ENCODE measurements at places on chromosomes 1 and 21.

GRCh38 chr1:76593618-76594017 is 273.7 kb upstream of the ST6GALNAC5 start:
- no peak for DNase-seq

DNA sequence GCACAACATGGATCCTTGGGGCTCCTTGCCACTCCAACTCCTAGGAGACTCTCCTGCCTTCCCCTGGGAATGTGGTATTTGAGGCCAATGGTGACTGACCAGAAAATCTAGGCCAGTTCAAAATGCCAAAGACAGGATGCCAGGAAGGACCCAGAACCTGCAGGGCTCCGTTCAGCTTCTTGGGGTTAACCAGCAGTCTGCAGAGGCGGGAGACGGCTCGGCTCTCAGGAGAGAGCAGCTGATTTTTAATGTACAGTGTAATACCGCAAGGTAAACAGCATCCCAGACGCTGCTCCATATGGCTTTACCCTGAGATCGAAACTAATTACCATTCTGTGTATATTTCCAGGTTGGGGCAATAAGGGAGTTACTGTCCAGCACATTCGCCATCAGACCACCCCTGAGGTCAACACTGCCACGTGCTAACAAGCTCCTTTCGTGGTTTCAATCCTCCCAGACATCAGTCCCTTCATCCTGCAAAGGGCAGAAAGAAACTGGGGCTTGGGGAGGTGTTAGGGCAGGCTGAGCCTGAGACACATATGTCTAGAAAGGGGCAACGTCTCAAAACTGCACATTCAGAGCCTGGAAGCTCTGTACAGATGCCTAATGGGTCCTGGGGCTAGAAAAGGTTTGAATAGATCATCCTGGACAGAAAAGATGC is 16.7 kb downstream of the ITPKB start:
- no peak for DNase-seq

- DNase-seq: no peak
Measured at GRCh38 chr1:47334765-47335435, 1.3 kb downstream of the CMPK1 start.

DNA sequence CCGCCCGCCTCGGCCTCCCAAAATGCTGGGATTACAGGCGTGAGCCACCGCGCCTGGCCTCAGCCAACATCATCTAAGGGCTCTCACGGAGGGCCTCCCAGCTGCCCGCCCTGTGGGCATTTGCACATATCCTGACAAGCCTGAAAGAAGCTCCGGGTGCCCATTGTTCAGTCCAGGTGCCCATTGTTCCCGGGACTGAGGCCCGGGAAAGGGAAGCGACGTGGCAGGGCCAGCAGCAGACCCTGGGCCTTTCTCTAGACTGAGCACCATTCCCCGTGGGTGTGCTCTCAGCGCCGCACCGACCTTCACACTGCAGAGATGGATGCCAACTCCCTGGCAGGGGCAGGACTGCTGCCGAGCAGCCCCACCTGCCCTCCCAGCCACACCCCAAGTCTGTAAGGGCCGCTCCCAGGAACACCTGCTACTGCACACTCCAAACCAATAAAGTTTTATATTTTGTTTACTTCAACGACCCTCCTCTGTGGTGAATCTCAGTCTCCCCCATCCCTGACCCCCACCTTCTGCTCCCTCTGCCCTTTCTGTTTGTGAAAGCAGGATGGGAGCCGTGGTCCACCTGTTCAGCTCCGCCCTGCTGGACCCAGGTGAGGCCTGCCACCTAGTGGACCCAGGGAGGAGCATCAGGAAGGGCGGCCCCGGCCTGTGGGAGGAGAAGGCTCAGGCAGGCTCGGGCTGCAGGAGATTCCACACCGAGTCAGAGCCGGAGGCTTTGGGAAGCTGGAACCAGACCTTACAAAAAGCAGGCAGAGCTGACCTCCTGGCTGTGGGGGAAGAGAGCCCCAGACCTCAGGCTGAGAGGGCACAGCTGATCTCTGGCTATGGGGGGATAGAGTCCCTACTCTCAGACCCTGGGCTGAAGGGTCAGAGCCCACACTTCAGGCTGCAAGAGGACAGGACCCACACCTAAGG is 1.1 kb upstream of the TMEM82 start:
- peak; percentile 86 for DNase-seq

- peak; percentile 74 for DNase-seq
Measured at GRCh38 chr1:216221260-216221700, 202.0 kb downstream of the USH2A start.

DNA sequence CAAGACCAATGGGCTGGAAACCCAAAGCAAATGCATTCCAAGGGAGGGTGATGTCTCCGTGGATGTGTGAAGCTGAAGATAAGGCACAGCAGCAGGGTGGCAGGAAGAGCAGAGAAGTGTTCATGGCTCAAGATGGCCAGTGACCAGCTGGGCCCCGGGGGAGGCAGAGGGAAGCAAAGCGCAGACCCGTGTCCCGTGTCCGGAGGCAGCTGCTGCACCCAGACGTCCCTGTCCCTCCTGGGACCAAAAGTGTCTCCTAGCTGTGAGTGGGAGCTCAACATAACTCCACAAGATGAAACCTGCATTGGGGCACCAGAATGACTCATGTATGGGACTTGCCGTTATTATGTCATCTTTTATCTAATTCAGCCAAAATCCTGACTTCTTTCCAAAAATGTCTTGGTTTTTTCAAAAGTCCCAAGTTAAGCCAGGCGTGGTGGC is 118.2 kb downstream of the RIPK4 start:
- DNase-seq: no peak

DNA sequence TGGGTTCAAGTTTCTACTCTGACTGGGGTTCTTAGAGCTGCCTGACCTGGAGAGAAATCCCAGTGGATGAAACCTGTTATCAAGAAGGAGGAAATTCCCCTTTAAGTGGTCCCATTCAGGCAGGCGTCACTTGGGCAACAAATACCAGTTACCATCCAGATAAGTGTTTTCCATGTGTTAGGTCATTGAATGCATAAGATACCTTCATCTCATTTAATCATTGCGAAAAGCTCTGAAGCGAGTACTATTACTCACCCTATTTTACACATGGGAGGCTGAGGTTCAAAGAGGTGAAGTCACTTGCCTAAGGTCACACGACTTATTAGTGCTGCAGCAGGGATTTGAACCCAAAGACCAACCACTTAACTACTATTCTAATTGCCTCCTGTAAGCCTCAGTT is 45.5 kb upstream of the RPL11 start:
- no peak for DNase-seq

DNA sequence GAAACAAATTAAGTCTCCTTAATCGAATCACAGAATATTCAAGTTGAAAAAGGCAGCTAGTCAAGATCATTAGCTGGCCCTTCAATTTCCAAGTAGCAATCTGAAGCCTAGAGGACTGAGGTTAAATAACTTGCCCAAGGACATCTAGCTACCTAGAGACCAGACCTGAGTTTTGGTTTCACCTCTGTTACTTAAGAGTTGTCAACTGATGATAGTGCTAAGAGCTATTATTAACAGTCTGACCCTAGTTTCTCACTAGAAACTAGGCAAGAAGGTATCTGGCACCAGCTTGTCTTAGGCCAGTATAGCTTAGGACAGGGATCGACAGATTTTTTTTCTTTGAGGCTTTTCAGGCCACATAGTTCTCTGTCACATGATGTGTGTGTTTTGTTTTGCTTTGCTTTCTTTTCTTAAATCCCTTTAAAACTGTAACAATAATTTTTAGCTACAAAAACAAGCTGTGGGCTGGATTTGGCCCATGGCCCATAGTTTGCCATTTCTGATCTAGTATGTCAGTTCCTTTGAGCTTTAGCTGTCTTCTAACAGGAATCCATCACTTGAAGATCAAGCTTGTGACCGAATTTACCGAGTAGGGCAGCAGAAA is 23.2 kb downstream of the TRIM45 start:
- DNase-seq: no peak

DNA sequence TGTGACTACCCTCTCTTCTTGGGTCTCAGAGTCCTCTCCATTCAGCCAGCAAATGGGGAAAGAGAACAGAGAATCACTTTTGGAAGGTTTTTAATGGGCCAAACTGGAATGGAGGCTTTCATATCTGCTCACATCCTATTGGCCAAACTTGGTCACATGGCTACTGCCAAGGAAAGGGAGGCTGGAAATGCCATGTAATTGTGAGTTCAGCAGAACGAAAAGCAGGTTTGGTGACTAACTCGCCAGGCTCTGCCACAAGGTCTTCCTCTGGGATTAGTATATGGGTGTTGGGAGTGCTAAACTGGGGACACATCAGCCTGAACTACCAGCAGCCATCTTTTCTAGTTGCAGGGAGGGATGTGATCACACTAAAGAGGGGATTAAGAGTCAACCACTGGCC is 19.2 kb downstream of the RD3 start:
- no peak for DNase-seq

GRCh38 chr1:209256766-209257350 is 326.7 kb upstream of the CAMK1G start:
- no peak for DNase-seq

DNA sequence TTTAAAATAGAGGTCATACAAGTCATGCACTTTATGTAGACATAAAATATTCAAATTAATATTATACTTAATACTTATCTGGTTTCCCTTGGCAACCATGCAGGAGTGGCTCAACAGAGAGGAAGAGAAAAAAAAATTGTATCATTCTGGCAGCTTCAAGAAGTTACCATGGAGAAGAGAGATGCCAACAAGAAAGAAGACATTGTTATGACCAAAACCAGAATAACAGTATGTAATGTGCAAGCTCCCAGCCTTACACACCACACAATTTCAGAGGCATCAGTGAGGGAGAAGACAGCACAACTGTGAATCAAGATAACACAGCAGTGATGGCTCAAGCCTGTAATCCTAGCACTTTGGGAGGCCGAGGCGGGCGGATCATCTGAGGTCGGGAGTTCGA is 49.1 kb upstream of the RCOR3 start:
- DNase-seq: no peak

DNA sequence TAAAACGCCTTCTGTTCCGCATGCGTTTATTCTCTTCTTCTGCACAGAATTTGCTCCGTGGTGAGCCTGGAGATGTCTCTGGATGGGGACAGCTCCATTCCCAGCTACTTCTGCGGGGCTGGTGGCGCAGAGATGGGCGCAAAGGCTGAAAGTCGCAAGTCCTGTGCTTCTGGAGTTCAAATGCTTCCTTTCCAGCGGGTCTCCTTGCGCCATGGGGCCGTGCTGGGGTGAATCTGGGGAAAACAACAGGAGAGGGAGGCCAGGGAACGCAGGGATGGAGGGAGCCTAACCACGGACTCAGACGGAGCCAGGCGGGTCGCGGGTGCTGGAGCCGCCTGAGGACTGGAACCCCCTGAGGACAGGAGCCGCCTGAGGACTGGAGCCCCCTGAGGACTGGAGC is 2.9 kb upstream of the OR2T12 start:
- DNase-seq: no peak

Data from HAP-1 (cell line).